ENCODE measurements at places on chromosomes 2 and 18.

- no peak for DNase-seq
These were observed 142.3 kb upstream of the BOD1L2 start for GRCh38 chr18:57004366-57005121.

GRCh38 chr2:33107690-33108482 is 161.1 kb downstream of the LTBP1 start:
- no peak for DNase-seq

DNA sequence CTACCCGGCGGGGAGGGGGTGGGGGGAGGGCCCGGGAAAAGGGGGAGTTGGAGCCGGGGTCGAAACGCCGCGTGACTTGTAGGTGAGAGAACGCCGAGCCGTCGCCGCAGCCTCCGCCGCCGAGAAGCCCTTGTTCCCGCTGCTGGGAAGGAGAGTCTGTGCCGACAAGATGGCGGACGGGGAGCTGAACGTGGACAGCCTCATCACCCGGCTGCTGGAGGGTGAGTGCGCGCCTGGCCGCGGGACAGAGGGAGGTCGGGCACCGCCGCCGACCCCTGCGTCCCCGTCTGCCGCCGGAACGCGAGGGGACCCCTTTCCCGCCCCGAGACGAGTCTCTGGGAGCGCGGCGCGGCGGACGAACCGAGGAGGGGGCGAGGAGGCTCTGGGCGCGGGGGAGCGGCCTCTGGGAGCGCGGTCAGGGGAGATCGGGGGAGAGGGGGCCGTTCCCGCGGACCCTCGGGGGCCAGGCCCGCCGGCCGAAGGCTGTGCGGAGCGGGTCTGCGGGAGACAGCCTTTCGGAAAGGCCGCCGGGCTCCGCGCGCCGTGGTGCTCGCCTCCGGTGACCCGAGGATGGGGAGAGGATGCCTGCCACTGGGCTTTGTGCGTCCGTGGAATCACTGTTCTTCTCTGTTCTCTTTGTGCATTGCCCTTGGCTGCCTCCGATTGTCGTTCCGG is 463 bp downstream of the PPP1CB start:
- no peak for DNase-seq

GRCh38 chr2:23772056-23772455 is 154.9 kb downstream of the ATAD2B start:
- DNase-seq, result no peak

DNA sequence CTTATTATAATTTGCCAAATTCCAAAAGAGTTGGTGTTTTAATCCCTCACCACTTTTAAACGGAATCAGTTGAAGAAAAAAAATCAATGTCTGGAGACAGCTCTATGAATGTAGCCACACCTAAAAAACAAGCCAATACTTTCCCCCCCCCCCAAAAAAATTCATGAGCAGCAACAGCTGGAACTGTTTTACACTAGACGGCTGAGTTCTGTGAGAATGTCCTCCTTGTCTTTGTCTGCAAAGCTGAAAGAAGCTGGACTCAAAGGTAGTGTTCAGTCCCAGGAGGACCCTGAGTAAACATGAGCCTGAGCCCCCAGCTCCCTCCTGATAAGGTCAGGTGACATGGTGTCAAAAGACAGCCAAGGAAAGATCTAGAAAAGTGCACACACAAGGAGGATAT is 68.2 kb downstream of the ZNF521 start:
- DNase-seq, result no peak

- no peak for DNase-seq
These were observed 76.9 kb upstream of the AGAP1 start for GRCh38 chr2:235416858-235417499.

DNA sequence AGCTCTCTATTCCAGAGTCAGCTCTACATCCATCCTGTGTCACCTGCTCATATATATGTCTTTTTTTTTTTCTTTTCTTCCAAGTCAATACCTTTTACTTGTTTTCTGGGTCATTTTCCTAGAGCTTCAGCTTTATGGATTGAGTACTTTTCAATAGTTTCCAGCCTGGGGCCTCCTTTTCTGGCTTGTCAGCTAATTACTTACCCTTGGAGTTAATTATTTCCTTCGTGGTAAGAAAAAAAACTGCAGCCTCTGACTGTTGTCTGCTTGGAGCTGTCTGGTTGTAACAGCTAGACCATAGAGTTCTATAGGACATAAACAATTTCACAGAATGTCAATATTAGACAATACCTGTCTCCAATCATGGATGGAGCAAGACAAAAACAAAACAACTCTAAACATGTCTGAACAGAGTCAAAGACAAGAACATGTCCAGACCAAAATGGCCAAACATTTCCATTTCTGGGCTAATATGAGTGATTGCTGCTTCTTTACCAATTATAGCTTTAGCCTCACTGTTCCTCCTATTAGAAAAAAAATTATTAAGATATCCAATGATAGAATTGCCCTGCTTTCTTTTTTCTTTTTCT is 643.1 kb downstream of the SLC4A3 start:
- DNase-seq, result no peak

Measured in stimulated activated CD8-positive, alpha-beta memory T cell treated with anti-CD3 and anti-CD28 coated beads, Interleukin-4, amount 100 ng/mL, for 1 hour (primary cell).